IPS-NIHi11 (cell line): ENCODE measurements at places on chromosomes 2 and 18.

- no peak for DNase-seq
Measured at GRCh38 chr2:230170532-230170931, 49.3 kb downstream of the SP110 start.

DNA sequence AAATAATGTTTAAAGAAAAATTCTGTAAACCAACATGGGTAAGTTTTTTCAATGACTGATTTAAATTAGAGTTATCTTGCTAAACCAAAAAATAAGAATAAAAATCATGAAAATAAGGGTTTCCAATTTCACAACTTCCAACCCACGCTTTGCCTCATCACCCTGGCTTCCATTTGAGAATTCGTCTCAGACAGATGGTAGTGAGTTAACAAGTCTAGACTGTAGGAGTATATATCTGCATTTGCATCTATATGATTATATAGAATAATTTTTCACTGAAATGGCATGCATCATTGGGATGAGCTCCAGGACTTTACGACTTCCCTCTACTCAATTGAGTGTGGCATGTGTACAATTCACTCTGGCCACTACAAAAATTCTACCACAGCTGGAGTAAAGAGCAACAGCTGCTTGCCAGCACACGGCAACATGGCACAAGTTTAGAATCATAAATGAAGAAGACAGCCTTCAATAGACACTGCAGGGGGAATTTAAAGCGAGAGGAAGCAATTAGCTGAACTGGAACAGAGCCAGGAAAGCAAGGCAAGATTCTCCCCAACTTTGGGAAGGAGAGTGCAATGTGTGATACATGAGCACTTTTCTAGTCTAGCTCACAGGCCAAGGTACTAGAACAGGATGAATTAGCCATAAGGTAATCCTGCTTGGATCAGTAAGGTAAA is 1673.5 kb upstream of the CELF4 start:
- DNase-seq, result no peak

DNA sequence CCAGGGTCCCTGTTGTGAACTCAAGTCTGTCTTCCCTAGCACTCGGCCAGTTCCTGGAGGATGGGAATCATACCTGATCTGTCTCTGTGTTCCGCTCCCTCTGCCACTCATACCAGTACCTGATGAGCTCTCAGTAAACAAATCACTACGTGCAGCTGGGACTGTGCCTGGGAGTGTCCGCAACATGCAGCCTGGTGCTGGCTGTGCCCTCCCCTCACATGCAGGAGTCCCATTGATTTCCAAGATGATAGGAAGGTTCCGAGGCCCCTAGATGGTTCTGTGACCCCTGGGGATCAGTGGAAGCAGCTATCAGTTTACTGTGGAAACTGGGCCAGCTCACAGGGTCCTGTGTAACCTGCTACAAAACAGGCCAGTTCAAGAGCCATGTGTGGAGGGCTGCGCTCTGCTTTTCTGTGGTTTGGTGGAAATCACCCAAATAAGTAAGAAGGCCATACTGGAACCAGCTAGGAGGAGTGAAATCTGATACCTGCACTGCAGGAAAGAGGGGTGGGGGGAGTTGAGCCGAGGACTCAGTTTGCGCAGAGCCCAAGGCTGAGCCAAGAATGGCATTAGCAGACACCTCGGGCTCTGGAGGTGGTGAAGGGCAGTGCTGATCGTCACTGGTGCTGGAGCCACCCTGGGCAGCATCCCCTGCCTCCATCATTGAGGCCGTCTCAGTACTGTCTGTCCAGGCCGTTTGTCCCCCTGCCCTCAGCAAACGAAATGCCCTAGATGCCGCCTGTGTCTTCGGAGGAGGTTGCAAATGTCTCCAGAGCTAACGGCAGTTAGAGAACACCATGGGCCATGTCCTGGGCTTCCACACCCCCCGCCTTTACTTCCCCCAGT is 93.3 kb downstream of the KLHL29 start:
- DNase-seq, result peak; percentile 55

- DNase-seq, result no peak
Measured at GRCh38 chr18:59387687-59388565, 28.9 kb upstream of the LMAN1 start.

GRCh38 chr2:33491441-33492084 is 15.1 kb downstream of the RASGRP3 start:
- peak; percentile 67 for DNase-seq

GRCh38 chr2:11558214-11558886 is 24.5 kb downstream of the GREB1 start:
- DNase-seq, result no peak

DNA sequence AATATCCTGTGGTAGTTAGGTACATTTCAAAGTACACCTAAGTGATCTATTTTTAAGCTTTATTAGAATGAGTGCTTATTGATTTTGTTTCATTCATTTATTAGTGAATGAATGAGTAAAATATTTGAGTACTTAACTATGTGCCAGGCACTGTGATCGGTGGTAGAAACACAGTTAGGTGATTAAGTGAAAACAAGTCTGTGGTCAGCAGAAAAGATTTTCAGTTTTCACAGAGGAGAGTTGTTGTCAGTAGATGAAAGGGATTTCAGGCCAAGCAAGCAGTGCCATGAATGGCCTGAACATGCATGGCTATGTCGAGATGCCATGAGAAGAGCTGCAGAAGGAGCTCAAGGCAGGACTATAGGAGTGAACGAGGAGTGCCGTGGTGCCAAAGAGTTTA is 85.9 kb downstream of the SPTBN1 start:
- DNase-seq, result no peak

- DNase-seq, result peak; percentile 11
Measured at GRCh38 chr18:47174545-47175116, 1.5 kb downstream of the IER3IP1 start.

DNA sequence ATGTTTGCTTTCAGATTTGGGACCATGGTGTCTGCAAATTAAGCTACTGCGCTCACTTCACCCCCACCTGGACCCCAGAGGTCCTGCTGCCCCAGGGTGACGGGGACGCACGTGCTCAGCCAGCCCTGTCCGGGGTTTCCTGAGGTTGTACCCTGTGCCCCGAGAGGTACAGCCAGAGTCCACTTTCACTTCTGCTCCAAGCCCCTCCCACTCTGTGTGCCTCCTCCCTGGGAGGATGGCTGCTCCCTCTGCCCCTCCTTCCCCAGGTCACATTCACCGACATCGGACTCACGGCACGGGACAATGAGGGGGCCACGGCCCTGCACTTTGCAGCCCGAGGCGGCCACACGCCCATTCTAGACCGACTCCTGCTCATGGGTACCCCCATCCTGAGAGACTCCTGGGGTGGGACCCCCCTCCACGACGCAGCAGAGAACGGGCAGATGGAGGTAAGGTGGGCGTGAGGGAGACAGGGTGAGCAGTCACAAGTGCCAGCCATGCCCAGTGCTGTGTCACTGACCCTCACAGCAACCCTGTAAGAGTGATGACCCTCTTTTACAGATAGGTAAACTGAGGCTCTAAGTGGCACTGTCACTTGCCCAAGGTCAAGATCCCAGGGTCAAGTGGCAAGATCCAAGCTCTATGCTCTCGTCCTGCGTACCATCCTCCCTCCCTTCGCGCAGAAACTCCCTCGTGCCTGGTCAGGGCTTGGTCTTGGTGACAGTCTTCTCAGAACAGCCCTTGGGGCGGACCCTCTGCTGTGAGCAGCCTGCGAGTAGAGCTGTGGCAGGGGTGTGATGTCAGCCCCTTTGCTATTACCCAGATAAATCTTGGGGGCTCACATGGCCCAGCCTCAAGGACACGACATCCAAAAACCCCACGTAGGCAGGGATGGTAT is 7.6 kb downstream of the ESPNL start:
- peak; percentile 27 for DNase-seq

GRCh38 chr2:26168785-26169184 is 4.1 kb upstream of the GAREM2 start:
- no peak for DNase-seq

- peak; percentile 22 for DNase-seq
Measured at GRCh38 chr18:55401638-55402191, 186.3 kb downstream of the TCF4 start.

DNA sequence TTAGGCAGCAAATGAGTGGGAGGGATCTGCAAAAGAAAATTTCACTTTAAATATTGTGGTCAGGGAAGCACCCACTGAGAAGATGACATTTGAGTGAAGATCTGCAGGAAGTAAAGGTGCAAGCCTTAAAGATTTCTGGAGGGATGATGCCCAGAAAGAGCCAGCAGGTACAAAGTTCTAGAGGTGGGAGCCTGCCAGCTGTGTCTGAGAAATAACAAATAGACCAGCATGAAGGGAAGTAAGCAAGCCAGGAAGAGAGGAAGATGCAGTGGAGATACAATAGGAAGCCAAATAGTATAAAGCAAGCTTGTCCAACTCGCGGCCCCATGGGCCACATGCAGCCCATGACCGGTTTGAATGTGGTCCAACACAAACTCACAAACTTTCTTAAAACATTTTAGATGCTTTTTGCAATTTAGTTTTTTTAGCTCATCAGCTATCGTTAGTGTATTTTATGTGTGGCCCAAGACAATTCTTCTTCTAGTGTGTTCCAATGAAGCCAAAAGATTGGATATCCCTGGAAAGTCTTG is 489.9 kb downstream of the DCC start:
- no peak for DNase-seq
